WTC11 (cell line): ENCODE measurements at places on chromosomes 16 and 17.

DNA sequence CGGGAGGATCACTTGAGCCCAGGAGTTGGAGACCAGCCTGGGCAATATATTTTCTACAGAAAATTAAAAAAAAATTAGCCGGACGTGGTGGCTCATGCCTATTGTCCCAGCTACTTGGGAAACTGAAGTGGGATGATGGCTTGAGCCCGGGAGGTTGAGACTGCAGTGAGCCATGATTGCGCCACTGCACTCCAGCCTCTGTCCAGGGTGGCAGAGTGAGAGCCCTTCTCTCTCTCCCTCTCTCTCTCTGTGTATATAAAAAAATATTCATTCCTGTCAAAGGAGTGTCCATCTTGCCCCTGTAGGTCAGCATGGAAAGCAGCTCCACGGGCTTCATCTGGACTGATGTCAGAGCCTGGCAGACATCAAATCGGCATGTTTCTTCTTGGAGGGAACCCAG is 31.2 kb downstream of the MGAT5B start:
- no peak for DNase-seq

DNA sequence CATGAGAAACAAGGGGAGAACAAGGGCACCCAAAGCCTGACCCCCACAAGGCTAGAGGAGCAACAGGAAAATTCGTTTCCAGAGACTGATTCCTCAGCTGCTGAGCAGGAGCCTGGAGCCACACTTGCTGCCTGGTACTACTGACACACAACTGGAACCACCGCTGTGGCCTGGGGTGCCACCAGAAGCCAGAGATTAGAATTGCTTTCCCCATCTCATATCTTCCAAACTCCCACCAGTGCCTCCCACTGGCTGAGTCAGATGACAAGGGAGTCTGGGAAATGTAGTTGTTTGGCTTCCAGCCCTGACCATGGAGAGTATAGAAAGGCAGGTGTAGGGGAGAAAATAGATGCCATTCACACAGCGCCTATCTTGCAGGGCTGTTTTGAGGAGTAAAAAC is 4.1 kb upstream of the TMEM11 start:
- no peak for DNase-seq

GRCh38 chr16:4239682-4240175 is 2.2 kb downstream of the SRL start:
- DNase-seq: no peak

DNA sequence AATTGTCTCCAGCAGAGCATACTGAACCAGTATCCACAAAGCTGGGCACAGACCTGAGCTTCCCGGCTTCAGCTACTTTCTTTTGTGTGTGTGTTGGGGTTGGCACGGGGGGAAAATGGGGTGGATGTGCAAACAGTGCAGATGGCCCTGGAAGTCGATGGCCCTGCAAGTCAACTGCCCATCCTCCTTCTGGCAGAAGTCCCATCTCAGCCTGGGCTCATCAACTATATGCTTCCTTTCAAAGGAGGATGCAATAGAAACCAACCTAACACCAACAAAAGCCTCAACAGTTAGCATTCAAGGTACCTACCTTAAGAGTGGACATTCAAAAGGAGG is 55.7 kb downstream of the SOX9 start:
- DNase-seq: no peak

- no peak for DNase-seq
Measured at GRCh38 chr16:49824593-49824992, 31.3 kb downstream of the ZNF423 start.

GRCh38 chr17:6591599-6592158 is 35.3 kb upstream of the PITPNM3 start:
- no peak for DNase-seq

DNA sequence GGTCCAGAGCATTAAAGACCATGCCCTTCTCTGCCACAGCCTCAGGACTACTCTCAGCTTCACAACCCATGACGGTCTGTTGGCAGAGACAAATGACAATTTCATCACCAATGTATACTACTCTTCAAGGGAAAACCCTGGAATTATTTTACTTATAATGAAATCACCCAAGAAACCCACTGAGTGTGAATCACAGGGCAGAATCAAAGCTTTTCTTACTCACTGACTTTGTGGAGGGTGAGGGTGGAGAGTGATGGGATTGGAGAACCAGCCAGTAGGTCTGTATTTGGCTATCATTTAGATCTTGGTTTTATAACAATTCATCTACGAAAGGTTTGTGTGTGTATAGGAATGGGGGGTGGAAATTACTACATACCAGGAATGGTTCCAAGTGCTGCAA is 442.6 kb downstream of the SHISA9 start:
- DNase-seq: no peak

- DNase-seq: no peak
Measured at GRCh38 chr17:52410781-52411180, 252.3 kb upstream of the CA10 start.
